ENCODE measurements at places on chromosomes 4 and X.

DNA sequence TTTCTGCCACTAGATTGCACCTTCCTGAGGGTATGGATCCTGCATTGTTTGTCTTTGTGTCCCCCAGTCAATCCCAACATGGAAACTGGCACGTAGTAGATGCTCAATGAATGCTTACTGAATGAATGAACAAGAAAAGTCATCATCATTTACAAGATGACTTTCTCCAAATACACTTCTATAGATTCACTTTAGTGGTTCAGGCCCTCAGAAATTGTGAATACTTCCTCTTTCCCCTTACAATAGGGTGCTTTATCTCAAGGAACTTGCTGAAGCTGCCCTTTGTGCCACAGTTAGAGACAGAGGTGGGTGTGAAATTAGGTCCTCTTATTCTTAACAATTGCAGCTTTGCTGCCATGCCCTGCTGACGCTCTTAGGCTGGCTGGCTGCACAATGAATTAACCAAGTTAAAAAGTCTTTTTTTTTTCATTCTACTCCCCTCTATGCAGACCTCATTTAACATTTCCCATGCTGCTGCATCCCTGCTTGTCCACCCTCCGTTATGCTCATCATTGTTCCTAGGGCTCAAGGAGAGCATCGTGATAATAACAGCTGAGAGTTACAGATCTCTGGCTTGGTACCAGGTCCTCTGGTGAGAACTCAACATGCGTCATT lies 108.0 kb upstream of the ZNF518B start:
- no peak for DNase-seq

DNA sequence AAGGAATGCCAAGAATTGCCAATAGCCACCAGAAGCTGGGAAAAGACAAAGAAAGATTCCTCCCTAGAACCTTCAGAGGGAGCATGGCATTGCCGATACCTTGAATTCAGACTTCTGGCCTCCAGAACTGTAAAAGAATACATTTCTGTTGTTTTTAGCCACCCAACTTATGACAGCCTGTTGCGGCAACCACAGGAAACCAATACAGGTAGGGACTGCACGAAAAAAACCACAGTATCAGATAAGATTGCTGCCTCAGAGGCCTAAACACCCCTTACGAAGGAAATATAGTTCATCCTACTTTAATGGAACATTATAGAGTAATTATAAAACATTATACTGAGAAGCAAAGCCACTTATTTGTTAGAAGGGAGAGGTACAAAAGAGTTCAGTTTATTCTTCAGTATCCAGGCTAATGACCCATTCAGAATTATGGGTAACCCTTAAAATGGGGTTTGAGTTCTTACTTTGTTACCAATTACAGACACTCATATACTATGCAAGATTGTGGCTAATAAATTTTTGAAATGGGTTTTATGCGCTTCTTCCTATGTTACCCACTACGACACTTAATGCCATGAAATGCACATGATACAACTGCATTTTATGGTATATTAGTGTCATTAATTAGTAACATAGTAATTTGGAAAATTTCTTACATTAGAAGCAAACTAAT lies 37.4 kb upstream of the SMIM10L2A start:
- DNase-seq = no peak

DNA sequence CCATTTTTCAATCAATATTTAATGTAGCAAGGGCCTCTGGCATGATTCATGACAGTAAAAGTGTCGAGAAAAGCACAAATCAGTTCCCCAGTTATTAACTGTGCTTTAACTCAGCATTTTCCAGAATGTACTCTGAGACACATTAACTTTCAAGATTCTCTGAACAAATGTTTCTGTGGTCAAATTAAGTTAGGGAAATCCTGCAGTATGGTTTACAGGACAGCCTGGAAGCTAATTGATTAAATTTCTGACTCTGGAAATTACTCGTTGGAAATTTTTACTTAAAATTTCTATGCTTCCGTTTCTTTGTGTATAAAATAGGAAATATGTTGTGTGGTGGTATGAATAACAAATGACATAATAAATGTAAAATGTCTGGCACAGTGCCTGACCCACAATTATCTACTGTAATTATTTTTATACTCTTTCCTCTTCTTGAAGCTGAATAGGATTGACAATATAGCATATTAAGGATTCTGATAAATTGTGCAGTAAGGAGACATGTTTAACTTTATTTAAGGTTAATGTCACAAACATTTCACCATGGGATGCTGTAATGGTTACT lies 33.7 kb downstream of the STK32B start:
- no peak for DNase-seq

GRCh38 chr4:106647451-106647850 lies 278.9 kb upstream of the GIMD1 start:
- DNase-seq = no peak

GRCh38 chrX:74924449-74925224 lies 615 bp downstream of the NEXMIF start:
- no peak for DNase-seq

GRCh38 chr4:165464813-165465381 lies 86.1 kb downstream of the CPE start:
- DNase-seq = peak; percentile 86

DNA sequence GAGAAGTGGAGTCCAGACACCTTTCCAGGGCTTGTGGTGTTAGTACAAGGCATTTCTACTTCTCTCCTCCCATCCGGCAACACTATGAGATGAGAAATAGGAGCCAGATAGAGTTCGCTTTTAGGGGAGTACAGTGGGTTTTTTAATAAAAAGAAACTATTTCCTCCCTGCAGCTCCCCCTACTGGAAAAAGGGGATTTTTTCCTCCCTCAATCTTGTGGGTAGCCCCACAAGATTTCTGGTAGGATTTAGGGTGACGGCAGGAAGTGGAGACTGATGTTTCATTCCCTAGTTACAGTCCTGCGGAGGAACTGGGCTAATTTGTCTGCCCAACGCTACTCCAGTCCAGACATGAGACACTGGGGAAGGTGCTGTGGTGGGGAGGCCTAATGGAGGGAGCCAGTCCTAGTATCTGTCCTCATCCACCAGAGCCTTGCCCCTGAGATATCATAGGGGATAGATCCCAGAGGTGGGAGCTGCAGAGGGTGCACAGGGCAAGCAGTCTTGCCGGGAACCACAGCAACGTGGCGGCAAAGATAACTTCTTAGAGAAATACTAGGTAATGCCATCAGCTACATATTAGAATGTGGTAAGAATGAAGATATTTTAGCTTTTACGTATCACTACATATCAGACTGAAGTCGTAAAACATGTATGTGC lies 45.5 kb upstream of the PRKG2 start:
- DNase-seq = no peak

- DNase-seq = no peak
Observed at GRCh38 chrX:77668391-77669237, 117.4 kb downstream of the ATRX start.

DNA sequence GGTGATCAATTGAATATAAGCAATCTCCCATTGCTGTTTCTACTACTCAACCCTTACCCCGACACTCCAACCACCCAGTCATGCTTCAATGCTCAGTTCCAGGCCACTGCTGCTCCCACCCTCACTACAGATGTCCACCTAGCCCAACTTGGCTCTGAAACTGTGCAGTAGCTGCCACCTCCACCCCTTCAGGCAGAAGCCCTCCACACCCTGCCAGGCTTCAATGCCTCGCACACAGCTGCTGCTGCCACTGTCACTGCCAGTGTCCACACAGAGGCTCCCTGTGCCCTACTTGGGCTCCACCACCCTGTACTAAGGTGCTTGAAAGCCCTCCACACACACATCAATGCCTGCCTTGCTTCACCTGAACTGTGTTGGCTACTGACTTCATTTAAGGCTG lies 34.6 kb downstream of the LAMTOR3 start:
- no peak for DNase-seq

DNA sequence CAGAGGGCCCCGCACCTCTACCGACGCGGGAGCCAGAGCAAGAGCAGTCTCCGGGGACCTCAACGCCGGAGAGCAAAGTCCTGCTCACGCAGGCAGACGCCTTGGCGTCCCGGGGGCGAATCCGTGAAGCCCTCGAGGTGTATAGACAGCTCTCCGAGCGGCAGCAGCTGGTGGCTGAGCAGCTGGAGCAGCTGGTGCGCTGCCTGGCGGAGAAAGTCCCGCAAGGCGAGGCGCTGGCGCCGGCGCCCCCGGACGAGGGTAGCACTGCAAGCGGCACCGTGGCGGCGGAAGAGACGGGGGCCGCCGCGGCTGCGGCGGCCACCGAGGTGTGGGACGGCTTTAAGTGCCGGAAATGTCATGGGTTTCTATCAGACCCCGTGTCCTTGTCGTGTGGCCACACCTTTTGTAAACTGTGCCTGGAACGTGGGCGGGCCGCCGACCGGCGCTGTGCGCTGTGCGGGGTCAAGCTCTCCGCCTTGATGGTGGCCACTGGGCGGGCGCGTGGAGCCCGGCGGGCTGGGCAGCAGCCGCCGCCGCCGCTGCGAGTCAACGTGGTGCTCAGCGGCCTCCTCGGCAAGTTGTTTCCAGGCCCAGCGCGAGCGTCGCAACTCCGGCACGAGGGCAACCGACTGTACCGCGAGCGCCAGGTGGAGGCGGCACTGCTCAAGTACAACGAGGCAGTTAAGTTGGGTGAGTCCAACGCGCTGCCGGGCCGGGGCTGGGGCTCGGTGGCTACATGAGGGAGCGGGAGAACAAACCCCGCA lies 672 bp downstream of the LONRF3 start:
- no peak for DNase-seq

GRCh38 chrX:122586831-122587230 lies 597.2 kb upstream of the GRIA3 start:
- no peak for DNase-seq

DNA sequence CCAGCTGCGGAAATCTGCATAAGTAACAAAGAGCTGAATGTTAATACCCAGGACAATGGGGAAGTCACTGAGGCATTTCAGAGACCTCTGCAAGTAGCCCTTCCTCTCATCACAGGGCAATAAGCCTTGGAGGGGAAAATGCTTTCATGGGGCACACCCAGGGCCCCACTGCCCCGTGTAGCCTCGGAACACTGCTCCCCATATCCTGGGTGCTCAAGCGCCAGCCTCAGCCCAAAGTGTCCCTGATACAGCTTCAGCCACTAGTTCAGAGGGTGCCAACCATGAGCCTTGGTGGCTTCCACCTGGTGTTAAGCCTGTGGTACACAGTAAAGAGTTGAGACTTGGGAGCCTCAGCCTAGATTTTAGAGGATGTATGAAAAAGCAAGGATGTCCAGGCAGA lies 402.8 kb upstream of the CXorf51A start:
- no peak for DNase-seq

DNA sequence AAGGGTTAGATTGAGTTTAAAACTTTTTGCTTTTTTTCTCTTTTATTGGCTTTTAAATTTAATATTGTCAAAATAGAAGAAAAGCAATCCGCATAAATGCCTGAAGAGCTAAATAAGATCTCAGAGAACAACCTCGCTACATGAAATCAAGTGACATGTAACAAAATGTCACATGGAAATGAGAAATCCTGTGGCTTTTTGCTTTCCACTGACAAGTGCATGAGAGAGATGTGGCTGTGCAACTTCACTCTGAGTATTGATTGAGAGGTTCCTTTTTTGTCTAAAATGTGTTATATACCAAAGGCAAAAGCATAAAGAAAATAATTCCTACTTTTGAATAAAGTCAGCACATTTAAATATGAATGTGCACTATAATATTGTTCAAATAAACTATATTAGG lies 263.5 kb downstream of the MAPK10 start:
- no peak for DNase-seq

DNA sequence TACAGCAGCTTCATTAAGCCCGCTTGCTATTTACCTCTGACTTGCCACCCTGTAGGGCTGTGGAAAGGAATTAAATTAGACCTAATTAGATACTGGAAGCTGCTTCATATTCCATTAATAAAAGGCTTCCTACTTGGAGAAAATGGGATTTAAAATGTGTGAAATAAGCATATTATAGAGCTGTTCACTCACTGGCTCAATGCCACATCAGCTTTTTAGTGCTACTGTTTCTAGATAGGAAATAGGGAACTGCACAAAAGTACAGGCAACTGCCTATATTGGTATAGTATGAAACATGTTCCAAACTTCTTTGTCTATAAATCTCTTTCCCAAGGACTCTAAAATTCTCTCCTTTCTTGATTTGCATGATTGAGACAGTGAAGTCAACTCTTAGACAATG lies 407.9 kb upstream of the AADAT start:
- DNase-seq = no peak

- DNase-seq = peak; percentile 3
Observed at GRCh38 chrX:44675362-44676024, 132.8 kb upstream of the FUNDC1 start.

DNA sequence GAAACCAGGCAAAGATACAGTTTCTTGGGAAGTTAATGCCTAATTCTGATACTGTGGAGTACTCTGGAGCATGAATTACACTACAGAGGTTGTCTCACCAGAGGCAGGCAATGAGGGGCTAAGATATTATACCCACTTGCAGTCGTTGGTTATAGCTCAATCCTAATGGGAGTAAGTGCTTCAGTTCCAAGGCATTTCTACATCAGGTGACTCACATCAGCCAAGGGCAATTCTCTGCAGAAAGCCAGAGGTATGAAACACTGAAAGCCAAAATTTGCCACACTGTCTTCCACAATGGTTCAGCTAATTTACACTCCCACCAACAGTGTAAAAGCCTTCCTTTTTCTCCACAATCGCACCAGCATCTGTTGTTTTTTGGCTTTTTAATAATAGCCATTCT lies 174.0 kb upstream of the IL15 start:
- no peak for DNase-seq

DNA sequence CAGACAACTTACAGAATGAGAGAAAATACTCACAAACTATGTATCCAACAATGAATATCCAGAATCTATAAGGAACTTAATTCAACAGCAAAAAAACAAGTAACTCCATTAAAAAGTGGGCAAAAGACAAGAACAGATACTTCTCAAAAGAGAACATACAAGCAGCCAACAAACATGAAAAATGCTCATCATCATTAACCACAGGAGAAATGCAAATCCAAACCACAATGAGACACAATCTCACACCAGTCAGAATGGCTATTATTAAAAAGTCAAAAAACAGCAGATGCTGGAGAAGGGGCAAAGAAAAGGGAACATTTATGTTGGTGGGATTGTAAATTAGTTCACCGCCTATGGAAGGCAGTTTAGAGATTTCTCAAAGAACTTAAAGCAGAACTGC lies 150.3 kb downstream of the FGF16 start:
- DNase-seq = no peak

GRCh38 chr4:4391866-4392265 lies 5.0 kb downstream of the NSG1 start:
- no peak for DNase-seq

- no peak for DNase-seq
Observed at GRCh38 chrX:15269618-15270521, at the start of gene ASB9. Gene ASB9 (minus strand): TSS chrX:15270083. CDS start chrX:15269874, 209 bp downstream.

DNA sequence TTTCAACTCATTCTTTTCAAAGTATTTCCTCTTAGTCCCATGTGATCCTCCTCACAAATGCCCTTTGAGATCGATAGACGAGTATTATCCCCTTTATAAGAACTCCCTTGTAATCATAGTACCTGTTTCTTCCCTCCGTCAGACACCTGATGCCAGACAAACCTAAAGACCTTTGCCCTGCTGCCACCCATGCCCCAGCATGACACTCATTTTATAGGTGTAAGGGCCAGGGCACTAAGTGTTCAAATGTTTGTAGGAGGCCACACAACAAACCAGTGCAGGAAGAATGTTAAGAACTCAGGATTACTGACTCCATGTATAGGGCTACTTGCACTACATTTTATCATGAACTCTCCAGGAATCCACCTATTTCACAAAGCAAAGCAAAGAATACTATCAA lies 115.6 kb upstream of the DIAPH2 start:
- DNase-seq = no peak
